G401 (cell line): ENCODE measurements at places on chromosomes 6 and 20. TPM values are rescaled to one million over a fixed set of nuclear protein-coding genes. Genes with fewer than 3 reads are reported as not detected.

The OR2B6 gene
- not detected in 2 replicates for total RNA-seq

The SMLR1 gene
- total RNA-seq, result not detected in 2 replicates

The GGT7 gene
- total RNA-seq, result 11.2 and 13.8 TPM in 2 replicates

The APOBEC2 gene
- not detected in 2 replicates for total RNA-seq

The SLC16A10 gene
- total RNA-seq, result 3.7 and 4.2 TPM in 2 replicates

The ABHD16B gene
- 0.74 TPM in 1 of 2 replicates, not detected in the other for total RNA-seq

The HNF4A gene
- total RNA-seq, result 0.06 and 0.17 TPM in 2 replicates

The RPL7L1 gene
- total RNA-seq, result 120 and 159 TPM in 2 replicates

The SLC22A1 gene
- total RNA-seq, result not detected in 2 replicates

The TRIM15 gene
- not detected in 2 replicates for total RNA-seq

The CDKN1A gene
- 105 and 117 TPM in 2 replicates for total RNA-seq

The PTPRA gene
- 45.5 and 83.7 TPM in 2 replicates for total RNA-seq

The STMND1 gene
- not detected in 2 replicates for total RNA-seq

The BPIFB2 gene
- total RNA-seq, result not detected in 2 replicates

The HLA-DQA1 gene
- total RNA-seq, result not detected in 2 replicates

The SRSF12 gene
- 4.6 and 8.2 TPM in 2 replicates for total RNA-seq

The KHDRBS2 gene
- not detected in 2 replicates for total RNA-seq

The FAM83D gene
- 38.4 and 43.1 TPM in 2 replicates for total RNA-seq

The VPS16 gene
- total RNA-seq, result 41.2 and 45.5 TPM in 2 replicates

The TCP11 gene
- total RNA-seq, result not detected in 2 replicates

The ERMARD gene
- total RNA-seq, result 15.8 and 26.2 TPM in 2 replicates

The RHAG gene
- not detected in 2 replicates for total RNA-seq

The BFSP1 gene
- total RNA-seq, result 0.98 and 2.3 TPM in 2 replicates

The CHRNA4 gene
- 0.37 and 1.4 TPM in 2 replicates for total RNA-seq

The ITPR3 gene
- total RNA-seq, result 66.0 and 67.9 TPM in 2 replicates

The WTAP gene
- total RNA-seq, result 95.8 and 169 TPM in 2 replicates

The APCDD1L gene
- not detected in 2 replicates for total RNA-seq

The SAMD5 gene
- total RNA-seq, result under 0.01 TPM in 1 of 2 replicates, not detected in the other

The HTR1E gene
- not detected in 2 replicates for total RNA-seq

The RIN2 gene
- total RNA-seq, result 1.7 and 1.8 TPM in 2 replicates

The GRM1 gene
- total RNA-seq, result not detected in 2 replicates

The CTSZ gene
- not detected in 2 replicates for total RNA-seq

The HS3ST5 gene
- total RNA-seq, result not detected in 2 replicates

The ETV7 gene
- 1.7 and 2.7 TPM in 2 replicates for total RNA-seq

The ULBP1 gene
- not detected in 2 replicates for total RNA-seq

The HSPA12B gene
- total RNA-seq, result not detected in 2 replicates

The GJA1 gene
- 316 and 402 TPM in 2 replicates for total RNA-seq

The ZC3H12D gene
- total RNA-seq, result not detected in 2 replicates

The IER3 gene
- total RNA-seq, result 257 and 297 TPM in 2 replicates

The MDFI gene
- total RNA-seq, result 0.18 TPM in 1 of 2 replicates, not detected in the other

The SERINC3 gene
- 23.9 and 28.0 TPM in 2 replicates for total RNA-seq

The NOL7 gene
- 114 and 117 TPM in 2 replicates for total RNA-seq

The PPIL6 gene
- total RNA-seq, result 2.8 and 4.2 TPM in 2 replicates

The AVP gene
- not detected in 2 replicates for total RNA-seq

The DEF6 gene
- 11.3 and 12.6 TPM in 2 replicates for total RNA-seq

The ACOT8 gene
- 32.4 and 43.3 TPM in 2 replicates for total RNA-seq

The LTA gene
- total RNA-seq, result not detected in 2 replicates

The SDHAF4 gene
- 19.1 and 23.8 TPM in 2 replicates for total RNA-seq

The DLK2 gene
- total RNA-seq, result 3.1 and 3.4 TPM in 2 replicates

The TFAP2B gene
- not detected in 2 replicates for total RNA-seq

The PARD6B gene
- 30.0 and 43.3 TPM in 2 replicates for total RNA-seq

The C2 gene
- total RNA-seq, result 0.98 and 3.7 TPM in 2 replicates

The EFCAB8 gene
- total RNA-seq, result 0.03 TPM in 1 of 2 replicates, not detected in the other

The FNDC1 gene
- 0.06 TPM in 1 of 2 replicates, not detected in the other for total RNA-seq

The DYNLT2 gene
- total RNA-seq, result 0.37 and 1.6 TPM in 2 replicates

The C20orf141 gene
- not detected in 2 replicates for total RNA-seq

The RTN4IP1 gene
- 12.9 and 24.3 TPM in 2 replicates for total RNA-seq
